ENCODE measurements at places on chromosomes 5 and 9. TPM values are rescaled to one million over a fixed set of nuclear protein-coding genes. Genes with fewer than 3 reads are reported as not detected.

- H3K27me3 ChIP-seq: no peaks in the 10 kb centered on the region
- DNase-seq: no peak
- no peaks in the 10 kb centered on the region for H3K36me3 ChIP-seq
- H3K4me1 ChIP-seq: peaks cover 6% of the 10 kb centered on the region
- no peak overlapping the region for H3K27ac ChIP-seq
- no peak overlapping the region for H3K4me3 ChIP-seq
Measured at GRCh38 chr5:10757043-10757442, 4.0 kb downstream of the DAP start.

- H3K4me3 ChIP-seq: no peak overlapping the region
- no peaks in the 10 kb centered on the region for H3K27me3 ChIP-seq
Measured at GRCh38 chr5:113678924-113679575, 165.6 kb downstream of the YTHDC2 start.

DNA sequence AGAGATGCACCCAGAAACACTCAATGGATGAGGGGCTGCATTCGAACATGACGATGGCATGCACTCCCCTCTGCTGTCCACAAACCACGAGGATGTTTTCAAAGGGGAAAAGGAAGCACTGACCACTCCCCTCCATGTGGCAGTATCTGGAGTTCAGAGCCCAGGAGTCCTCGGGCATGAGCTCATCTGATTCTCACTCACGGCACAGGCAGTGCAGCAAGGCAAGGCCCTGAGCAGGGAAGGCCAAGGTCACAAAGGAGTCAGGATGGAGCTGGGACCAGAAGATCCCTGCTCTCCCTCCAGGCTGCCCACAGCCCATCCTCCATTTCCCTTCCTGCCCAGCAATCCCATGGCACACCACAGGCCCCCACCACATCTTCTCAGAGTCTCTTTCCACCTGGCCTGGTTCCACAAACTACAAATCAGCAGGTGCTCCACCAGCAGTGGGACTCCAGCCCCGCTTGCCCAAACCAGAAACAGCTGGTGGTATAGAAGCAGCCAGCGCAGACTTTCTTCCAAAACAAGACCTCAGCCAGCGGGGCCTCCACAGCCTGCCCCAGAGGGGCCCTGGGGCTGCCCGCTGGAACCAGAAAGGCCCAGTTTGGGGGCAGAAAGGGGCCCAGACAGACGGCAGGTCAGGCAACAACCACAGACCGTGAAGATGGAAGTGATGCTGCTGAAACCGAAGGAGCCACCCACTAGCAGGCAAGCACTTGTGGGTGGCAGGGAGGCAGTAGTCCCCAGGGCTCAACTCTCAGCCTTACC is 12.2 kb downstream of the TNIP1 start:
- peak overlapping the region; percentile 40 for H3K27ac ChIP-seq
- DNase-seq: no peak
- H3K4me3 ChIP-seq: no peak overlapping the region
- no peaks in the 10 kb centered on the region for H3K27me3 ChIP-seq
- H3K36me3 ChIP-seq: no peaks in the 10 kb centered on the region

Gene ZNF618
- total RNA-seq: 3.1 TPM

Gene SARDH
- 1.3 TPM for total RNA-seq

DNA sequence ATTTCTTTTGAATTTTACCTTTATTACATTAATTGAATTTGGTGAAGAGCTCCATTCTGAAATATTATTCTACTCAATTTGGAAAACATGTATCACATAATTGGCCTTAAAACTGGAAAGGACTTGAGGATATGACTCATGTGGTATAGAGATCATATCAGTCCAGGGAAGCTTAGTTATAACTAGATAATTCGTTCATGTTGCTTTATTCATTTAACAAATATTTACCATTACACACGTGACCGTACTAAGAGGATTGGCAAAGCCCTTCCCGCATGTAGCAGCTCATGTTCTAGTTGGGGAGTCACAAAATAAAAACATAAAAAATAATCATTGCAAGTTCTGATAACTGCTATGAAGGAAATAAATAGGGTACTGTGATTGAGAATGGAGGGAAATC is 1816.5 kb downstream of the MAT2B start:
- H3K27ac ChIP-seq: no peak overlapping the region
- H3K4me3 ChIP-seq: no peak overlapping the region
- no peaks in the 10 kb centered on the region for H3K4me1 ChIP-seq
- H3K27me3 ChIP-seq: no peaks in the 10 kb centered on the region

DNA sequence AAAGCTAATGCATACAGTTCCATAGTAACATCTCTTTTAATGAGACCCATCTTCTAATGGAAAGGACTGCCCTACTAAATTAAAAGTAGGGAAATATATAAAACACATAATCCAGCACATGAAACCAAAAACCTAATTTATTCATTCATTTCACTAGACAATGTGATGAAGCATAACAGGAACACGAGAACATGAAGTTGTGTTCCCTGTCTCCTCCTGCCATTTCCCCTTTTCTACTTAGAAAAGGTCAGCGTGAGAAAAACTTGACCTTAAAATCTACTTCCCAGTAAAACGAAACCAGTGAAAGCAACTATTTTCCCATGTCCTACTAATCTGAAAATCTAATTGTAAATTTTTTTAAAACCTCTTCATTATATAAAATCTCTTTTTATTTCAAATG is 847.5 kb downstream of the TLE1 start:
- H3K27me3 ChIP-seq: no peaks in the 10 kb centered on the region
- H3K4me1 ChIP-seq: no peaks in the 10 kb centered on the region
- H3K4me3 ChIP-seq: no peak overlapping the region
- H3K27ac ChIP-seq: no peak overlapping the region
- no peak for DNase-seq

GRCh38 chr9:9223175-9223574 is 1389.6 kb downstream of the PTPRD start:
- H3K27me3 ChIP-seq: no peaks in the 10 kb centered on the region
- H3K27ac ChIP-seq: no peak overlapping the region
- H3K36me3 ChIP-seq: no peaks in the 10 kb centered on the region
- H3K4me3 ChIP-seq: no peak overlapping the region

- H3K27ac ChIP-seq: no peak overlapping the region
- H3K36me3 ChIP-seq: no peaks in the 10 kb centered on the region
- no peak for DNase-seq
- H3K4me1 ChIP-seq: no peaks in the 10 kb centered on the region
Measured at GRCh38 chr9:79817438-79818004, 245.8 kb downstream of the TLE4 start.

DNA sequence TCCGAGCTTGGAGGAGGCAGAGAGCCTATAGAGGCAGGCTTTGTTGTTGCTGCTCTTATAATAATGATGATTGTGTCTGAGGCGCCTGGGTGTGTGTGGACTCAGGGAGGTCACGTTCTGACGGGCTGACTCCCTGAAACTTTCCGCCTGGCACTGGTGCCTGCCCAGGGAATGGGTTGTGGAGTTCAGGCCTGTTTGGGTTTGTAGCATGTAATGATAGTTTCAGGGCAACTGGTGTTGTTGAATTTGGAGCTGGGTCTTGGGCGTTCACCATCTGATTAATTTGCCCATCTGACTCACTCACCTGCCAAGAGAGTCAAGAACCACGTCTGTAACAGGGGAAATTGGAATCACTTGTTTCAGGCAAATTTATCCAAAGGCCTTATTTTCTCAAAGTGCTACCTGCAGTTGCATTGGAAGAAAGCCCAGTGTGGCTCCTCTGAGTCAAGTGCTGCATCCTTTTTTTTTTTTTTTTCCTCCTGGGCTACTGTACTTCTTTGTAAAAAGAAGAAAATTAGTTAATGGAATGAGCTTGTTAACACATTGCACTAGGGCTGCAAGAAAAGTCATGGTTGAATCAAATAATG is 386.5 kb downstream of the GADD45G start:
- no peaks in the 10 kb centered on the region for H3K36me3 ChIP-seq
- DNase-seq: no peak
- H3K27ac ChIP-seq: no peak overlapping the region
- peaks cover 14% of the 10 kb centered on the region for H3K4me1 ChIP-seq
- no peaks in the 10 kb centered on the region for H3K27me3 ChIP-seq

GRCh38 chr9:125626187-125626586 is 80.8 kb downstream of the MAPKAP1 start:
- no peak overlapping the region for H3K4me3 ChIP-seq
- H3K27ac ChIP-seq: no peak overlapping the region
- H3K27me3 ChIP-seq: no peaks in the 10 kb centered on the region
- no peaks in the 10 kb centered on the region for H3K36me3 ChIP-seq
- DNase-seq: no peak
- peaks cover 4% of the 10 kb centered on the region for H3K4me1 ChIP-seq

- H3K27me3 ChIP-seq: no peaks in the 10 kb centered on the region
- H3K4me3 ChIP-seq: no peak overlapping the region
- DNase-seq: no peak
Measured at GRCh38 chr5:149210968-149211490, 60.6 kb upstream of the AFAP1L1 start.

Gene FBLL1
- not detected for total RNA-seq

- no peak for DNase-seq
- H3K4me3 ChIP-seq: no peak overlapping the region
- H3K27me3 ChIP-seq: no peaks in the 10 kb centered on the region
- H3K4me1 ChIP-seq: no peaks in the 10 kb centered on the region
- H3K36me3 ChIP-seq: no peaks in the 10 kb centered on the region
Measured at GRCh38 chr5:53892224-53892623, 331.8 kb downstream of the NDUFS4 start.
